ENCODE measurements at places on chromosomes 11 and 22.

DNA sequence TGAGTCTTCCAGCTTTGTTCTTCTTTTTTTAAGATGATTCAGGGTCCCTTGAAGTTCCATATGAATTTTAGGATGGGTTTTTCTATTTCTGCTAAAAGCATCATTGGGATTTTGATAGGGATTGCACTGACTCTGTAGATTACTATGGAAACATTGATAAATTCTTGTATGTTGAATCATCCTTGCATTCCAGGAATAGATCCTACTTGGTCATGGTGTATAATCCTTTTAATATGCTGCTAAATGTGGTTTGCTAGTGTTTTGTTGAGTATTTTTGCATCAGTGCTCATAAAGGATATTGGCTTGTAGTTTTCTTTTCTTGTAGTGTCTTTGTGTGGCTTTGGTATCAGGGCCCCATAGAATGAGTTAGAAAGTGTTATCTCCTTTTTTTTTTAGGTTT is 34.9 kb upstream of the PHOX2A start:
- no peak for DNase-seq

- no peak for DNase-seq
Observed at GRCh38 chr11:117471776-117472175, 144.1 kb downstream of the CEP164 start.

- no peak for DNase-seq
Observed at GRCh38 chr11:64802370-64803157, 450 bp downstream of the MAP4K2 start.

GRCh38 chr11:29171360-29171950 is 845.4 kb downstream of the KCNA4 start:
- DNase-seq: no peak

- DNase-seq: no peak
Observed at GRCh38 chr11:1640076-1640946, 10.7 kb downstream of the KRTAP5-5 start.
